Esophagus squamous epithelium (tissue), 5 donors: ENCODE measurements at places on chromosomes 6 and 20.

- DNase-seq = no peak
These were observed 43.0 kb downstream of the RALGAPB start for GRCh38 chr20:38515631-38516030.

GRCh38 chr20:23856736-23857135 lies 22.8 kb downstream of the CST5 start:
- DNase-seq = no peak

DNA sequence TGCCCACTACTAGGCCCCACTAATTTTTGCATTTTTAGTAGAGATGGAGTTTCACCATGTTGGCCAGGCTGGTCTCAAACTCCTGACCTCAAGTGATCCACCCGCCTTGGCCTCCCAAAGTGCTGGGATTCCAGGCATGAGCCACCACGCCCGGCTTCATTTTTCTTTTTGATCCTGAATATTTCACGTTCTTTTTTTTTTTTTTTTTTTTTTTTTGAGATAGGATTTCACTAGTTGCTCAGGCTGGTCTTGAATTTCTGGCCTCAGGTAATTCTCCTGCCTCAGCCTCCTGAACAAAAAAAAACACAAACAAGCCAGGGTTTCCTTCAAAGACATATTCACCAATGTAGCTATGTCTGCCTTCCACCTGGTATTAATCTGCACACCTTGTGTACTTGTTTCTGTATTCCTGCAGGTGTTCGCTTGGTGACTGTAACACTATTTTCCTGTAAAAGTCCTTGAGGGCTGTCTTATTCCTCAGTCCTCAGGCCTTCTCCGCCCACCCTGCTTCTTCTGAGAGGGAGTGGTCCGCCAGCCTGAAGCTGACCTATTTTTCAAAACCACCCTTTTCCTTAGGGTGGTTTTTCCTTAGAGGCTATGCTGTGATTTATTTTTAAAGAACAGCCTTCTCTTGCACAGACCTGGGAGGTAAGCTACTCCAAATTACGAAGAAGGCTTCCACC lies 36.1 kb upstream of the PNRC1 start:
- DNase-seq = no peak

DNA sequence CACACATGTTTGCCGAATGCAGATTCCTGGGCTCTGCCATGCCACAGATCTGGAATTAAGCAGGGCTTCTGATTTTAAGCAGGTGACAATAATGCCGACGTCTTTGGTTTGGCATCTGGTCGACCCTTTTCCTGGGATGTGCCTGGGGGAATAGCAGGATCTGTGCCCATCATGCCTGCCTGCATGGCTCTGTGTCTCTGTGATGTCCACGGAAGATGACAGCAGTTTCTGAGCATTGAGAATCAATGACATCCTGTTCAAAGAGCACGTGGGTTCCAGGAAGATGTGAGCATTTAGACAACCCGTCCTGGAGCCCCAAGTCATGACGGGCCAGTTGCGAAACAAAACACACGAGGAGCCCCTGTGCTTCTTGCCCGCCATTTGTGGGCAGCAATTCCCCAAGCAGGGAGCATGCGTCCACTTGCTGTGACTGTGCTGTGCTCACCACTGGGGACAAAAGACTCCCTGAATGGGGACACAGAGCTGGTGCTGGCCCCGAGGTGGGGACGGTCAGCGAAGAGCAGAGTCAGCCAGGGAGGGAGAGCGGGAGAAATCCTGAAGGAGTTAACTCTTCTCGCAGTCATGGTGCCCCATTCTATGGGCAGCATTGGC lies 110.1 kb downstream of the ERMARD start:
- DNase-seq = no peak

GRCh38 chr6:69771158-69771906 lies 25.5 kb downstream of the LMBRD1 start:
- DNase-seq = no peak

DNA sequence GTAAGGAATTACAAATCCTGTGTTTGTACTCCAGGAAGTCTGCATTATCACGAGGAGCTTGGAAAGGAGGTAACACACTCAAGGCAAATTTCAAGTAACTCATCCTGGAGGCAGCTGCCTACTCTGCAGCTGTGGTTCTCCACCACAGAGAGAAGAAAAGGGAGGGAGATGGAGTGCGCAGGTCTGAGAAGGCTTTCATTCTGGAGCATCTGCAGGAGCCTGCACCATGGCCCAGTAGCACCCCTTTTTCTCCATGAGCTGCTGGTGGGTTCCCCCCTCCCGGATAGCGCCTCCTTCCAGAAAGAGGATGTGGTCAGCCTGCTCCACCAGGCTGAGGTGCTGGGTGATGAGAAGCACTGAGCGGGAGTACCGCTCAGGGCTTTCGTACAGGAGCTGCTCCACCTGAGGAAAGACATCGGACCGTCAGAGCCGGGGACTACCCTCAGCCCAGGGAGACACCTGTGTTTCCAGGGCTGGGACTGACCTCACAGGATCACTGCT lies 1.6 kb upstream of the PSMB8 start:
- DNase-seq = no peak

GRCh38 chr6:114281496-114281895 lies 61.3 kb downstream of the HS3ST5 start:
- no peak for DNase-seq

DNA sequence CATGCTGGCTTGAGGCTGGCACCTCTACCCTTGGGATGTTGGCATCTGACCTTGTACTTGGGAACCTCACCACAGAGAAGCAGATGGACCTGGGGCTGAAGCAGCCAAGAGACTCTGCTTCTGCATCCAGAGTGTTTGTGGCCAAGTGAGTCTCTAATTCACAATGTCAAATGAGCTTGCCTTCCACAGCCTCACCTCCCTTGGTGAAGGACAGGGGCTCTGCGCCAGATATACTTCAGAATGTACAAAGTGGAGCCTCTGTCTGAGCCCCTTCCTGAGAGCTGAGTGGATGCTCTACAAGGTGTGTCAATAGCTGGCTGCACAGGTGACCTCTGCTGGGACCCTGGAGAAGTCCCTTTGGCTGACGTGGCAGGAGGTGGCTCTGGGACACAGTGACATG lies 508.9 kb downstream of the CDH26 start:
- DNase-seq = no peak

- no peak for DNase-seq
These were observed 43.7 kb downstream of the FRK start for GRCh38 chr6:116016846-116017545.

DNA sequence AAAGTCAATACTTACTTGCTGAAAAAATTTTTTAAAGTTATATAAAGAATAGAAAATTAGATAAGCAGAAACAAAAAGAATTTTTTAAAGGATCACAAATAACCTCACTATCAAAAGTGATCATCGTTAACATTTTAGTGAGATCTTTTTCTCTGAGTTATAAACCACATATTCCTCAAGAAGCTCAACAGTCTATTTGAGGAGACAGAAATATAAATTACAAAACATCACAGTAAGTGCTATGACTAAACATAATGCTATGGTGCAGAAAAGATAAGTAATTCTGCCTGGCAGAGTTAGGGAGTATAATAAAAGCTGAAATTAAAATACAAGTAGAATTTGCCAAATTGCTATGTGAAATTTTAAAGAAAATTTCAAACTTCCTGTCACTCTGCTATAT lies 226.7 kb downstream of the LMBRD1 start:
- DNase-seq = no peak

DNA sequence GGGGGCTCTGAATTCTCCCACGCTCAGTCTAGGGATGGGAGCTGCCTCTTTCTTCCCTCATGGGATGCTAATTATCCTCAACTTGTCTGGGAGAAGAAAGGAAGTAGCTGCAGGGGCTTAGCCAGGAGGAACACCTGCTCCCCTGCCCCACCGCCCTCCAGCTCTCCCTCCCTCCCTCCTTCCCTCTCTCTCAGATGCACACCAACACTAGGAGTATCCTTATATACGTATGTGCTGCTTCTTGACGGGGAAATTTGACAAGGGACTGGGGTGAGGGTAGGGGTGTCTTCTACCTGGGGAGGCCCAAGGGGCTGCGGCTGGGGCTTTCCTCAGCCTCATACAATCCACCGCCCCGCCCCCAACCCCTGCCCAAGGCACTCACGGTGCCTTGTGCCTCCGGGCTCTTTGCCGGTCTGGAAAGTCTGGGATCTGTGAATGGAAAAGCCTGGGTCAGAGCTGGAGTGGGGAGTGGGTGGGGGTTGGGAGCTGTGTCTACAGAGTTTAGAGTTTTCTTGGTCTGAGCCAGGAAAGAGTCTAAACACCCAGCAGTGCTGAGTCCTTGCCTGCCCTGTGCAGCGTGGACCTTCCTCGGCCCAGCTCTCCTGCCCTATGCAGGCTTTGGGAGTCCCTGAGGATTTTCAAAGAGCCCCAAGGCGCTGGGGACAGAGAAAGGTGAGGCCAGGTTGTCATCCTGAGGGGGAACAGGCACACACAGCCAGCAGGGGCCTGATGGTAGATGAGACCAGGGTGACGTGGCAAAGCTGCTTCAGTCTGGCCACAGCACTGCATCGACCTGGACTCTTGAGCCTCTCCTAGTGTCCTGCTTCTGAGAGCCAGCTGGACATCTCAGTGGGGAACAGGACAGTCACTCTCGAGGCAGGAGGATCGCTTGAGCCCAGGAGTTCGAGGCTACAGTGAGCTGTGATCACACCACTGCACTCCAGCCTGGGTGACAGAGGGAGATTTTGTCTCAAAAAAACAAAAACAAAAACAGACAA lies 29.3 kb upstream of the EMILIN3 start:
- no peak for DNase-seq

DNA sequence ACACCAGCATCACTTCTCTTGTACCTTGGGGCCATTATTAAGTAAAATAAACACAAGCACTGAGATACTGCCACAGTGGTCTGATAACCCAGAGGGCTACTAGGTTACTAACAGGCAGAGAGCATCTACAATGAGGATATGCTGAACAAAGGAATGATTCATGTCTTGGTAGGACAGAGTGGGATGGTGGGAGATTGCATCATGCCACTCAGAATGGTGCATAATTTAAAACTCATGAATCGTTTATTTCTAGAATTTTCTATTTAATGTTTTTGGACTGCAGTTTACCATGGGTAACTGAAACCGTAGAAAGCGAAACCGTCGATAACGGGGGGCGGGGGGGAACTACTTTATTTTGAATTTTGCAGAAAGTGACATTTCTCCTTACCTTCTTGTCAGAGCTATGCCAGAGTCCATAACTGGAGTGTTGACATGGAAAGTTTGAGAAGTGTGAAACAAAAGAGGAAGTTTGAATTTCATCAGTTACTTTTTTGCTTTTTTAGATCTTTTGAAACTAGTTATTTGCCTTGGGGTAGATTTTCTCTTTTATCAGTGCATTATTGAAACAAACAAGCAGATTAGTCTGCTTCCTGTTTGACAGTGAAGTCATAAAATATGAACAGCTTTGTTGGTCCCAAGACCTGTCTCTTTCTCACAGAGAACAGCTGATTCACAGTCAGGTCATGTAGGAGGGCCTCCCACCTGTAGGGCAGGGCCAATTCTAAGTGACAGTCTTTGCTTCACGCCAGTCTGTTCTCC lies 124.9 kb downstream of the KLHL32 start:
- DNase-seq = no peak

GRCh38 chr20:34549291-34549928 lies 9.1 kb upstream of the MAP1LC3A start:
- no peak for DNase-seq

DNA sequence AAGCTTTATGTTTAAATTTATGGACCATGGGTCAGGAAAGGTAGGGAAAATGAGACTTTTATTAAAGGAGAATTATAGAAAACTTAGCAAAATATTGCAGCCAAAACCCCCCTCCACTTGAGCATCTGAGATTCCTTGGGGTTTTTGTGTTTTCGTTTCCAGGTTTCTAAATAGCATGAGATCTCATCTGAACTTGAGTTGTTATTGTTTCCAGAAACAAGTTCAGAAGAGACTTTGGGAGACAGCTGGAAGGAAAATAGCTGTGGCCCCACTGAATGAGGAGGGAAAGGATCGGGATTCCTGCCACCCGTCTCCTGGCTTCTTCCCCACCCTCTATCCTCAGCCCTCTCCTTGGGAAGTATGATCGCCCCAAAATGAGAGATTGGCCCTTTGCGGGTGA lies 75.5 kb downstream of the TBC1D7 start:
- DNase-seq = no peak

DNA sequence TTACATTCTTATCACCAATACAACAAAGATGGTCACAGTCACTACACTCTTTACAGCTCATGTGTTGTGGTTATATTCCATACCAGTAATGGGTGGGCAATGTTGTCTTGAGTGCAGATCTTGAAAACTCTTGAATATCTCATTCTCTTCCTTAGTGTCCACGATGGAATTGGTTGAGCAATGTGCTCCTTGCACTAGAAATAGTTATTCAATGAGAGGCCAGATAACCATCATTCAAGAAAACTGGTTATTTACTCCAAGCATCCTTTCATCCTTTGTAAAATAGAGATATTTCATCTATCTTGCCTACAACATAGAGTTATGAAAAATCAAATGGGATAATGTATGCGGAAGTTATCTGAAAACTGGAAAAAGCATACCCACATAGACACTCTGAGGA lies 215.9 kb downstream of the ARHGAP18 start:
- no peak for DNase-seq

- DNase-seq = no peak
These were observed 137.5 kb upstream of the SLC24A3 start for GRCh38 chr20:19074828-19075516.
